ENCODE measurements at places on chromosomes 2 and 18. TPM values are rescaled to one million over a fixed set of nuclear protein-coding genes. Genes with fewer than 3 reads are reported as not detected.

ANKZF1 gene
- total RNA-seq, result 25.9 TPM

PIAS2 gene
- 7.2 TPM for total RNA-seq

CRACDL gene
- 5.7 TPM for total RNA-seq

CDKL4 gene
- total RNA-seq, result not detected

FOXI3 gene
- total RNA-seq, result not detected

RSAD2 gene
- total RNA-seq, result not detected
